ENCODE measurements at places on chromosomes 12 and 14.

DNA sequence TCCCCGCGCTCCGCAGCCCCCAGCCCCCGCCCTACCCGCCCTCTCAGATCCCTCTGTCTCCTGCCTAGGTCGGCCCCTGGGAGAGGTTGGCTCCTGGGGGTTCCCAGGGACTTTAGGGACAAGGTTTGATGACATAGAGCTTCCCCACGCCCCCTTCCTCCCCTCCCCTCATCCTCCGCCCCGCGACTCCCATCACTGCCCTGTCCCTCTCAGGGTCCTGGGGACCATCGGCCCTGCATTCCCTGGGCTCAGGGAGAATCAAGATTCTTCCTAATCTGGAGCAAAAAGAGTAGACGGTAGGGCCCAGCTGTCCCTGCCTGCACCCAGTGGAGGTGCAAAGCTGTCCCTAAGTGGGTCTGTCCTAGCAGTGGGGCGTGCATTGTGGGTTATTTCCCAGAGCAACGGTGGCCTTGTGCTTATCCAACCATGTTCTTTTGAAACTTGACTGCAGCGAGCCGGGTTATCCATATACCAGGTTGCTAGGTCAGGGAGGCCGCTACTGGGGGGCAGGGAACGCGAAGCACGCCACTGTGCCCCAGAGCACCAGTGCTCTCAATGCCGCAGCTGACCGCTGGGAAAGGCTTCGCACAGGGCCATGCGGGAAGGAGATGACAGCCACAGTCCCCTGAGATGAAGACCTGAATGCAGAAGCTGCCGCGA, 124.4 kb upstream of the PRMT8 start:
- DNase-seq, result no peak

DNA sequence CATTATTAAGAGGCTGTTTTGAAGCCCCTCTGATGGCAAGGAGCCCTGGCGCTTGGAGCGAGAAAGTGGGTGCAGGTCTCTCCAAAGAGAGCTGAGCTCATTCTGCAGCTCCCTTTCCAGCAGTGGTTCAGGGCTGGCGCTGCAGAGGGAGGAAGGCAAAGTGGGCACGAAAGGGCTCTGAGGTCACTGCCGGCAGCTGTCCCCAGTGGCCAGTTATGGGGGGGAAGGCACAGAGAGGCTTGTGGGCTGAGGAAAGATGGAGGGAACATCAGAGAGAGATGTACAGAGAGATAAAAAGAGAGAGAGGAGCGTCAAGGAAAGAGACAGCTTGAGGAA, 75.2 kb upstream of the TBX5 start:
- DNase-seq, result no peak

GRCh38 chr14:33642691-33643244, 308.1 kb downstream of the EGLN3 start:
- DNase-seq, result no peak

GRCh38 chr14:92847278-92847677, 53.2 kb downstream of the GOLGA5 start:
- DNase-seq, result no peak

- no peak for DNase-seq
These were observed 124.8 kb downstream of the SAMD4A start for GRCh38 chr14:54691525-54692283.

DNA sequence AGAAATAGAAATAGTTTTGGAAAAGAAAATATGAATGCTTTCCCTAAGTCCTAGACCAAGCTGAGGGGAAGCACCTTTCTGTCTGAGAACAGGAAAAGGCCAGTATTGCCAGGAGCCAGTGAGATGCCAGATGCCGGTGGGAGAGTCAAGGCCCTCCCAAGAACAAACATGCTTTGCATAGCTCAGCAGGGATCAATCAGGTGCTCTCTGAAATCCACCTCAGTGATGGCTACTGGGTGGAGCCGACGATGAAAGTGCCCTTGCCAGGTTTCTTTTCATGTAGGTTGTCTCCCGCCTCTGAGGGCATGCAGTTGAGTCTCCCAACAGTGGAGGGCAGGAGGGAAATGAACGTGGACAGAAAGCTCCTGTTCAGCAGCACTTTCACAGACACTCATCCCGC, 28.3 kb downstream of the DEGS2 start:
- DNase-seq, result no peak

- DNase-seq, result no peak
These were observed 41.4 kb downstream of the PRPF40B start for GRCh38 chr12:49664591-49665239.

Data from SK-N-MC (cell line).